ENCODE measurements at places on chromosomes 12 and 14.
A peak's percentile ranks its signal among the peaks of the same experiment; 100 is the strongest.

DNA sequence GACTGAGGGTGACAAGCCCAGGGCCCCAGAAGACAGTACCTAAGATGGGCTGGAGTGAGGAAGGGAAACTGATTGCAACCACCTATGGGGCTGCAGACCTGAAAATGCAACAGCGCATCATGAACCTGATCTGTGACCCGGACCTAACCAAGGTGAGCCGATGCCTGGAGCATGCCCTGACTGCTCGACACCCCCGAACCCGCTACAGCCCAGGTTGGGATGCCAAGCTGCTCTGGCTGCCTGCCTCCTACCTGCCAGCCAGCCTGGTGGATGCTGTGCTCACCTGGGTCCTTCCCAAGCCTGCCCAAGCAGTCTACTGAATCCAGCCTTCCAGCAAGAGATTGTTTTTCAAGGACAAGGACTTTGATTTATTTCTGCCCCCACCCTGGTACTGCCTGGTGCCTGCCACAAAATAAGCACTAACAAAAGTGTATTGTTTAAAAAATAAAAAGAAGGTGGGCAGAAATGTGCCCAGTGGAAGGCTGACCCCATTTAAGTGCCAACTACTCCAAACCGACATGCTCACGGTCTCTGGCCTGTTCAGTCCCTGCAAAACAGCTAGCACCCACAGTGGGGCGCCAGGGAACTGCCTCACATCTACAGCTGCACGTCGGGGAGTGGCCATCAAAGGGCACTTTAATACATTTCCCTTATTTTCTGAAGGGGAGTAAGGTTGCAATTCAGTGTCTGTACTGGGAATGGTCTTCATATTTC is 4.2 kb downstream of the RDH5 start:
- DNase-seq = peak; percentile 38

DNA sequence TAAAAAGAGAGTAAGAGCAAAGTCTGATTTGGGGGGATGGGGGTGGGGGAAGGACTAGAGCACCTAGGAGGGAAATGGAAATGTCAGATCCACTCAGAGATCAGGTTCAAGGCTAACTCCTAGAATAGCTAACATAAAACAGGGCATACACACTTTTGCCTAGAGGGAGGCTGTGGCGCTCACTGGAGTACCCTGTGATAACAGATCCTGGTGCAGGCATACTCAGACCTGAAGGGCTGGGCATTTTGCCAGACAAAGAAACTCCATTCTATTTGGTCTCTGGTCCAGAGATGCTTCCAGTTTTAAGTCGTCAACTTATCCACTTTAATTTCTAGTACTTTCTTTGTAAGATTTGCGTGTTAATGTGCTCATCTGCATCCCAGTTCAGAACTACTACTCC is 5.8 kb downstream of the CTDSP2 start:
- no peak for DNase-seq

DNA sequence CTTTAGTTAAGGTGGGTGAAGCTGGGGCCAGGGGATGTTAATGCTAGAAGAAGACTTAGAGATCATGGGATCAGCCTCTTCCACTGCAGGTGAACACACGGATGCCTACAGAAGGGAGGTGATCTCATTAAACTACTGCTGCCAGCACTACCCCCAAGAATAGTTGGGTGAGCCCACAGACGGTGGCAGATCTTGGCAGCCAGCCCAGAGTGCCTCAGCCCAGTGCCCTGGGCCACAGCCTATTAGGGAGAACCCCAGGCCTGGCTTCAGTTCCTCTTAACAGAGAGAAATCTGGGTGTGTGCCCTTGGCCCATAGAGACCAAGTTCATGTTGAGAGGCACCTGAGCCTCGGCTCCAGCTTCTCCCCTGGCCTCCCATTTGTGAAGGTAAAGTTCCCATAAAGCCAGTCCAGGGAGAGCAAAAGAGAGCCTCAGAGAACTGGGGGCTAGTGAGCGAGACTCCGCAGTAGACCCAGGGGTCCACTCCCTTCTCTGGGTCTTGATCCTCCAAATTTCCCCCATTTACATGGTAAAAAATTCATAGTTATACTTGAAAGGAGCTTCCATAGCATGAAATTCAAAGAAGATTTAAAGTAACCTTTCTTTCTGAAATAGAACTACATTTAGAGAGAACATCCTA is 125.0 kb upstream of the CCND2 start:
- no peak for DNase-seq

DNA sequence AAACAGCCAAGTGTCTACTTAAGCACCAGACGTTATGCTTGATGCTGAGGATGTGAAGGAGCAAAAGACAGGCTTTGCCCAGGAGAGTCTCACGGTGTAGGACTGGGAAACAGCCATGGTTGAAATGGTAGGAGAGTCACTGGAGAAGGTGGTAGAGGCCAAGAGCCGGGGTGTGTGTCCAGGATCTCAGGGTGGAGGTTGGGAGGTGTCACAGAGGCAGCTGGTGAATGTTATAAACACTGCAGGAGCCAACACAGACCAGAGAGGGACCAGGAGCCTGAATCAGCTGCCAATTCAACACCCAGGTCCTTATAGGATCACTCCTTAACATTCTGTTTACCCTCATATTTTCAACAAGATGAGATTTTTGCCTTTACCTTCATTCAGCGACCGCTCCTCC is 7.5 kb downstream of the NID2 start:
- DNase-seq = no peak

DNA sequence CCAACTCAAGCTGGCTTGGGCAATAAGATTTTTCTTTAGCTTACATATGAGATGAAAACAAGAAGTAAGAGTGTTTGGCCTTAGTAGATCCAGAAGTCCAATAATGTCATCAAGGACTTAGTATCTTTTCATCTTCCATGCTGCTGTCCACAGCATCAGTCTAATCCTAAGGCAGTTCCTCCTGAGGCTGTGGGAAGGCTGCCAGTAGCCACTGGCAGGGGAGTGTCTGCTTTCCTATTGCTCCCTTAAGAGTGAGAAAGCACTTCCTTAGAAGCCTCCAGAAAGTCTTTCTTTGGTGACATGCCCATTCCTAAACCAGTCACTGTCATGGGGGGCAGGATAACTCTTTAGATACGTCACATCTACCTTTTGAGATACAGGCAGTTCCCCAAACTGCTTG is 317.7 kb downstream of the BMP4 start:
- no peak for DNase-seq

GRCh38 chr12:132597333-132598316 is 12.8 kb downstream of the LRCOL1 start:
- peak; percentile 31 for DNase-seq

GRCh38 chr14:101123618-101124510 is 220.3 kb upstream of the RTL1 start:
- DNase-seq = peak; percentile 32

DNA sequence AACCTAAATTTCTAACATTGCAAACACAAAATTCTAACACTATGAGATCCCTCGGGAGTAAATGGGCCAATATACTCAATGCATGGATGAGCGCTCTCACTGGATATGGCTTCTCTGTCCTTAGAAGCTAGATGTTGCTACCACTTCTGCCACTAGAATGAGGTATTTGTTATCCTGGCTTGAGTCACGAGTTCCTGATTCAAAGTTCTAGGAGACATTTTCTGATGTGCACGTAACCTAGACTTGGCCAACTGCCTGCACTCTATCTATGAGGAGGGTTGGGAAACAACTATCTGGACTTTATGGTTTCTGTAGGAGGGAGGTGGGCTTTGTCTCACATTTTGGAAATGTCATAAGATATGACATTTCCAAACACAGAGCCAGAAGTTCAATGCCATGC is 37.6 kb downstream of the FERMT2 start:
- peak; percentile 46 for DNase-seq

DNA sequence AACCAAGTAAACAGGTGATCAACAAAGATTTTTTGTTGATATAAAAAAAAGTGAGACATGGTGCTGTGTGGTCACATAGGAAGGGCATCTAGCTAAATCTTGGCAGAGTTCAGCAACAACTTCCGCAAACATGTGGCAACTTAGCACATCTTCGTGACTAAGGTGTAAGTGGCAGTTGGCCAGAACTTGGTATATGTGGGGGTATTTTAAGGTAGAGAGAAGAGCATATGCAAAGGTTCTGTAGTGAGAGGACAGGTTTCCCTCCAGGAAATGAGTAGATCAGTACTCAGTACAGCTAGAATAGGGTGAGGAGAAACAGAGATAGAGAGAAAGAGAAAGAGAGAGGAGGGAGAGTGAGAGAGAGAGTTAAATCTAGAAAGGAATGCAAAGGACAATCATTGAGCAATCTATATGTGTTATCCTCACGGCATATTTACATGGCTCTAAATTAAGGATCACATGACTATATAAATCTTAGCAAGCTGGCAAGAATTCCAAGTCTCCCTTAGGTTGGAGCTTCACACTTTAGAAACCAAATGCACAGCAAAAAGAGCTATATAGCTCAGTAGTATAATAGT is 227.7 kb upstream of the HMGA2 start:
- DNase-seq = no peak

DNA sequence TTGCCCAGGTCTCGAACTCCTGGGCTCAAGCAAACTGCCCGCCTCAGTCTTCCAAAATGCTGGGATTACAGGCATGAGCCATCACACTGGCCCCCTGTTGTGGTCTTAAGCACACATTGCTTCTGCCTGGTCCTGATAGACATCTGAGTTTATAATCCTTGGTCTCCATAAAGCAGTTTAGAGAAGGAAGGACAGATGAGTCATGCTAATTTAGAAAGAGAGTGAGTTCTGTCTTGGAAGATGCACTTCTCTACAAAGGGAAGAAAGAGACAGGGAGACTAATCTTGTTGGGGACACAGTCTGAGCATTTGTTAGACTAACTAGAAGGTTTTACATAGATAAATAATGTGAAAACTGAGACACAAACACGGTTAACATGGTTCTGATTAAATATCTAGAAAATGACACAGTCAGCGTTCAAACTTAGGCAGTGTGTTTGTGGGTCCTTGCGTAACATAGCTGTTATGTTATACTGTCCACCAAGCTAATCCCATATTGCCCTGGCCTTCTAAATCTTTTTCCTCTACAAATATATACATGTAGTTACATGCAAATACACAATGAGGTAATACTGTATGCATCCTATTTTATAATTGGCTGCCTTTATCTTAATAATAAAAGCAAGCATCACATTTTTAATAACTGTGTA is 31.0 kb downstream of the SAMD4A start:
- peak; percentile 42 for DNase-seq

- peak; percentile 75 for DNase-seq
Observed at GRCh38 chr14:73833530-73834260, 17.9 kb upstream of the PTGR2 start.

DNA sequence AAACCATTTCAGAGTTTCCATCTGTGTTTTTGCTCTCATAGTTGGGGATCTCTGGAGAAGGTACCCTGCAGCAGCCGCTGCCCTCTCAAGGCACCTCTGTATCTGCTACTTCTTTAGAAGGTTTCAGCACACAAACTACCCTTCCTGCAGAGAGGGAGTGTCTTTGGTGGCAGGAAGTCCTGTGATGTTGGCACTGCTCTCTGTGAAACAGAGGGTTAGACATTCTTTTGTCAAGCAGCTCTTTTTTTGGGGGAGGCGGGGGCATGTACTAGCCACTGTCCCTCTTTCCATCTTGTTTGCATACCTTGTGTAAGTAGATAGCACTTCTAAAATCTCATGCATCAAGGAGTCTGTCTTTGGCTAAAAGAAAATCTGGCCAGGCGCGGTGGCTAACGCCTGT is 352.6 kb downstream of the BMP4 start:
- no peak for DNase-seq

GRCh38 chr12:18851271-18851670 is 113.4 kb downstream of the CAPZA3 start:
- DNase-seq = no peak

Measured in astrocyte (in vitro differentiated cells and primary cell).